Stimulated activated CD4-positive, alpha-beta T cell treated with anti-CD3 and anti-CD28 coated beads, Interleukin-4, amount 100 ng/mL, for 4 hours (primary cell): ENCODE measurements at places on chromosomes 1 and 21.

GRCh38 chr1:195663549-195664280 is 944.5 kb downstream of the KCNT2 start:
- DNase-seq: no peak

GRCh38 chr1:185477638-185478580 is 160.9 kb upstream of the IVNS1ABP start:
- DNase-seq: no peak

DNA sequence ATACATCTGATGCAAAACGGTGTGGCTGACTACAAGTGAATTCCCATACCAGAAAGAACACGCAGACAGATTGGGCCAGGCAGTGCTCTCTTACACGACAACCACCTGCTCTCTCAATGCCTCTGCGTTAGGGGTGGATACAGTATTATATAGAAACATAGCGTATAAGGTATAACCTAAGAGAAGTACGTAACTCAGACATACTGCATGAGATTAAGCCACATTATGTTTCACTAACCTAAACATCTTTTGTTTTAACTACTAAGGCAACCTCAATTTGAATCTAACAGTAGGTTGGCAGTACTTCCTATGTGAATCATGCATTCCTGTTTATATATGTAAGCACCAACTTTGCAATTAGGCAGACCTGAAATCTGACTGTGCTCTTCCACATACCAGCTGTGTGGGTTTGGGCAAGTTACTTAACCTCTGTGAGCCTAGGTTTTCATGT is 58.1 kb upstream of the COA6 start:
- no peak for DNase-seq

DNA sequence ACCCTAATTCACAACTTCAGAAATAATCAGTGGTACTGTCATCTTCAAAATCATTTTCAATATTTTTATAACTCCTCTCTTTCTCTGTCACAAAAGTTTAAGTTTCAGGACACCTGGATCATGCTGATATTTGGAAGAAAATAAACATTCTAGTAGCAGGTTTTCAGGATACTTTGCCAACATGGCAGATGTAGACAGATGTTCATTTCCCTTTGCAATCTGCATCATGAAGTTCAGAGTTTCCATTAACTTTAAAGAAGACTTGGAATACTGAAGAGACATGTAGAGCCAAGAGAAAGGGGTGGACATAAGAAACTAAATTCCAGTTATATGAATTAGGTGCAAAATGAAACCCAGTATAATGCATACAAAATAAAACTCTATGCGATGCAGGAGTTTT is 218.1 kb downstream of the USH2A start:
- no peak for DNase-seq

DNA sequence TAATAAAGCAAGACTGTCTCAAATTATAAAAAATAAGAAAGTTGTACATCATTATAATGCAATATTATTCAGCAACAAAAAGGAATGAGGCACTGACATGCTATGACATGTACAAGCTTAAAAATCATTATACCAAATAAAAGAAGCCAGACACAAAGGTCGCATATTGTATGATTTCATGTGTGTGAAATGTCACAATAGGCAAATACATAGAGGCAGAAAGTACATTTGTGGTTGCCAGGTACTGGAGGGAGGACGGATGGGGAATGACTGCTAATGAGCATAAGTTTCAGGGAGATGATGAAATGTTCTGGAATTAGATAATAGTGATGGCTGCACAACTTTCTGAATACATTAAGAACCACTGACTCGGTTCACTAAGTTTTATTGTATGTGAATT is 73.6 kb upstream of the NBPF3 start:
- DNase-seq: no peak

GRCh38 chr21:14952916-14953315 is 111.9 kb downstream of the NRIP1 start:
- DNase-seq: no peak

- DNase-seq: no peak
Measured at GRCh38 chr1:40757084-40757483, 26.5 kb upstream of the KCNQ4 start.

GRCh38 chr1:175034775-175035174 is 11.6 kb upstream of the MRPS14 start:
- DNase-seq: no peak

GRCh38 chr1:206635978-206636345 is 626 bp downstream of the DYRK3 start:
- no peak for DNase-seq

DNA sequence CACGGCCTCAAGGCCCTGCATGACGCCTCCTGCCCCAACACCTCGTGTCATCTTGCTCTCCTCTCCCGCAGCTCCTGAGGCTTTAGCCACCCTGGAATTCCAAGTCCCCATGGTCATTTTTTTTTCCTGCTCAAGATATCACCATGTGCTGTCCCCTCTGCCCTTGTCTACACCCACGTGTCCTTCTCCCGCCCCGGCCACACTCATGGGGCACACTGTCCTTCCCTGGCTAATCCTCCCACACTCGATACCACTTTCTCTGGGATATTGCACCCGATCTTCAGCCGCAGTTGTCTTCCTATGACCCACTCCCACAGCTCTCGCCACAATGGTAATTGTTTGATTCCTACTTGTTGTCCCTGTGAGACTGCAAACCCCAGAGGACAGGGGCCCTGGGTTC is 29.7 kb upstream of the LGALS8 start:
- no peak for DNase-seq

GRCh38 chr1:179493323-179493722 is 82.4 kb downstream of the NPHS2 start:
- DNase-seq: no peak

- DNase-seq: no peak
Measured at GRCh38 chr1:233256191-233256590, 39.3 kb downstream of the PCNX2 start.

- DNase-seq: no peak
Measured at GRCh38 chr1:187244623-187245022, 415.9 kb downstream of the PLA2G4A start.

DNA sequence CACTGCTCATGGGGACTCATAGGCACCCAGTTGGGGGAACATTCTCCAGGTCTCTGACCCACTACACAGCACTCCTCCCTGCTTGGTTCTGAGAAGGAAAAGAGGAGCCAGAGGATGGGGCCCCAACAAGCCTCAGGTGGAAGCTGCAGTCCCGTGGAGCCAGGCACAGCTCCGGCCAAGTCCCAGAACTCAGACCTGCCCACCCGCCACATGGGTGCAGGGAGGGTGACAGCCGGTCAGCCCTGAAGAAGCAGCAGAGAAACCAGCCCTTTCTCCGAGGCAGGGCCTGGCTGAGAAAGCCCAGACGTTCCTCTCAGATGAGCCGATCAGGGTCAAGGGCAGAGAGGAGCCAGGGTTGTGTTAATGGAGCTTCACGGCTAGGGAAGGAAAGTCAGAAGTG is 106.5 kb downstream of the PRDM16 start:
- DNase-seq: no peak

GRCh38 chr1:157785248-157785647 is 8.3 kb upstream of the FCRL2 start:
- DNase-seq: no peak

DNA sequence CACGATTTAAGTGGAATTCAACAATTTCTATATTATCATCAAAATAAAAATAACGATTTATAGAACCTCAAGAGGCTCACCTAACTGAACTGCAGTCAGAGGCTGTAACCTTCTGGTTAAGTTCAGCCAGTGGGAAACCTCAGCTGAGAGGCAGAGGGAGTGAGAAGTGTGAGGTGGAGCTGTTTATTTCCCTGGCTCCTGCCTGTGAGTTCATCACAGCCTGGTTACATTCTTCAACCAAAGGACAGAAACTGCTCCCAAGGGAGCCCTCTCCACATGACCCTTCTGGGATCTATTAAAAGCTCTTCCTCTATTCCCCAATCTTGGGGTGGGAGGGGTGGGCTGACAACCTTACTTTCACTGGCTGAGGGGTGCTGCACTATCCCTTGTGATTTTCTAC is 22.2 kb downstream of the DYNLT5 start:
- no peak for DNase-seq

GRCh38 chr1:161020509-161021164 is at the start of gene F11R:
Gene F11R, minus strand, starts transcription at chr1:161021152. Its CDS starts 79 bp downstream, at chr1:161021073.
- no peak for DNase-seq

GRCh38 chr1:115717541-115717940 is 51.0 kb downstream of the CASQ2 start:
- DNase-seq: no peak

DNA sequence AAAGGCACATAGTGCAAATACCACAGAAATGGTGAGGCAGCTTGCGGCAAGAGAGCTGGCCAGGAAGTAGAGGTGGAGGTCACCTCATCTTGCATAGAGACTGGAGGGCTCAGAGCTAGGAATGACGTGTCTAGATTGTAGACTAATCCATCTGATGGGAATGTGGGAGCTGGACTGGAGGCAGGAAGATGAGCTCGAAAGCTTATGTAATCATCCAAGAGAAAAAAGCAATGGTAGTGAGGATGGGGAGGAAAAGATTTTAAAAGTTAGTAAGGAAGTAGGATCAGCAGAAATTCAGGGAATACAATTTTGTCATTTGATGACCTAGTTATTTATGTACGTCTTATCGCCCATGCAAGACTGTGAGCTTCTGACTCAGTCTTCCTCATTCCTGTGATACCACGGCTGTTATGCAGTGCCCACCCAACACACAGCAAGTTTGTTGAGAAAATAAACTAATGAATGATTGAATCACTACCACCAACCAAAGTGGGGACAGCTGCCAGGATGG is 123.9 kb downstream of the RRAGC start:
- no peak for DNase-seq

- DNase-seq: no peak
Measured at GRCh38 chr1:64235910-64236309, 32.5 kb downstream of the UBE2U start.

DNA sequence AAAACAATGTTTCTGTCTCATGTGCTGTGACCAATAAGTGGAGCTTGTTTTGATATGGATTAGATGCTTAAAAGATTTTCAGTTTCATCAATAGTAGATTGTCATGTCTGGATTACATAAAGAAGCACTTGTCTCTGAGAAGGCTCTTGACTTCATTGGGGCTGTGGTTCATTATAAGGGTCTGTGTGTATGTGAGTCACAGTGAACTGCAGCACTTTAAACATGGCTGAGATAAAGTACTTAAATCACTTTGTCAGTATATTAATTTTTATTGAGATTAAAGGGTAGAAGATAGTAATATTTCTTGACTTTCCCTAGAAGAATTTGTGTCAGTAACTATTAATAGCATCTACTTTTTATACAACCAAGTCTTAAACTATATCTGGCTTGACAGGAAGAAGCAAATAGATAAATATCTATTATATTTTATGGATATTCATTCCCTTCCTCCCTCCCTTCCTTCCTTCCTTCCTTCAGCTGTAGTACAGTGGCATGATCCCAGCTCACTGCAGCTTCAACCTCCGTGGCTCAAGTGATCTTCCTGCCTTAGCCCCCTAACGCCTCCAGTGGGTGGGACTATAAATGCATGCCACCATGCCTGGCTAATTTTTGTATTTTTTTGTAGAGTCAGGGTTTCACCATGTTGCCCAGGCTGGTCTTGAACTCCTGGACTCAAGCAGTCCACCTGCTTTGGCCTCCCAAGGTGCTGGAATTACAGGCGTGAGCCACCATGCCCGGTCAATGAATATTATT is 48.8 kb downstream of the ZFYVE9 start:
- DNase-seq: no peak

- no peak for DNase-seq
Measured at GRCh38 chr1:54839824-54840223, 38.7 kb upstream of the TTC22 start.

DNA sequence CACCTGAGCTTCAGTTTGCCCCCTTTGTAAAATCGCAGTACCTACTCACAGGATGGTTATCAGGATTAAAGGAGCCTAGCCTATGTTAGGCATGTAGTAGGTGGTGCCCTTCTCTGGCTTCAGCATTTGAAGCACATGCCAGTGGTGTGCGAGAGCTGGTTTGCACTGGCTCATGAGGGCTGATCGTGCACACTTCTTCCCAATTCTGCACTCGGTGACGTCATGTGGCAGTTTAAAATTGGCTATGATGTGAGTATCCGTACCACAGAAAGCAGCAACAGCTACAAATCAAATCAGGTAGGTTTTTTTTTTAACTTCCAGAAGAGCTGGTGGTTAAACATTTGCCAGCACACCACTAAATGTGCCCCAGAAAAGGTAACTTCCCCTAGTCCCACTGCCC is 13.5 kb downstream of the FOXO6 start:
- no peak for DNase-seq

- no peak for DNase-seq
Measured at GRCh38 chr1:211527888-211528287, 35.9 kb upstream of the RD3 start.
